ENCODE measurements at places on chromosomes 1 and 21.

- DNase-seq: no peak
Observed at GRCh38 chr21:14846621-14847020, 218.2 kb downstream of the NRIP1 start.

DNA sequence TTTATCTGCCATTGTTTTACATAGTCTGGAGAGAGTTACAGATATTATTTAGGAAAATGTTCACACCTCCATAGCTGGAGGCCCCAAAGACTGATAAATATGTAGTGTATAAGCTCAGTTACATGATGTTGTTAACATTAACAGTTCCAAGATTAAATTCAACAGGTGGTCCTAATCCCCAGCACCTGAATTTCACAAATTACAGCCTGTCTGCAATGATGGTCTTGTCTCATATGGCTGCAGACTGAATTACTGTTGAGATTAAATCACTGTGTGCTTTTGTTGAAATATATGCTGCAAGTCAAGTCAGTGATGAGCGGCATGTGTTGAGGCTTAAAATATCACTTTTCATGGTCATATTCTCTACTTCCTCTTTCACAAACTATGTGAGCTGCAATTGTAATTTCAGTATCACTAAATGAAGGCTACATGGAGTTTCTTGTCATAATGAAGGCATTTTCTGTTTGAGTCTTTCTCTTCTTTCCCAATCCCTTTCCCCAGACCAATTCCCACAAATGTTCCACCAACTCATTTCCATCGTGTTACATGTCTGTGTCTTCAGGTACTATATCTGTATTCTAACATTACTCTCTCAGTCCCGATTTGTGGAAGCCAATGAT is 4.2 kb downstream of the ST6GALNAC5 start:
- no peak for DNase-seq

- no peak for DNase-seq
Observed at GRCh38 chr1:247212012-247212411, 40.2 kb upstream of the ZNF124 start.

- no peak for DNase-seq
Observed at GRCh38 chr1:92837062-92837461, 5.2 kb downstream of the RPL5 start.

GRCh38 chr1:31397360-31398095 is 15.5 kb upstream of the SERINC2 start:
- no peak for DNase-seq

DNA sequence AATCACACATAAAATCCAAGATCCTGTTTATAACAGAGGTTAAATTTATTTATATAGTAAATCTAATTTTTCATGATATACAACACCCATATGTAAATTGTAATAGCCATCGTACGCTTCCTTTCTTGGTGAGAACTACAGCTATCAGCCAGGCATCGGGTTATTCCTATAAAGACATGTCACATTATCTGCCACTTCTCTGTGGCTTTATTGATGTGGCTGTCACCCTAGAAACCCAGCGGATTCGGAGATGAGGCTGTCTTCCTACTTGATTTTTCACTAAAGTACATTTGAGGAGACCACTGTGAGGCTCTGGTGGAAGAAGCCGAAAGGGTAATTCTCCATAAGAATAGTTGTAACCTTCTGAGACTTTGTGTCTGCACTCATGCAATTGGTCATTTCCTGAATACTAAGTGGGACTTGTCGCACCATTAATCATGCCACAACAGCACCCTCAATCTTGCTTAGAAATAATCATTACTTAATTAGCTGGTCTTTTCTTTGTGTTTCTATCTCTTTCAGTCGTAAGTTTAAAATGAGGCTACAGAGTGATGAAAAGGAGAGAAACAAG is 106.0 kb downstream of the NTNG1 start:
- DNase-seq: no peak

DNA sequence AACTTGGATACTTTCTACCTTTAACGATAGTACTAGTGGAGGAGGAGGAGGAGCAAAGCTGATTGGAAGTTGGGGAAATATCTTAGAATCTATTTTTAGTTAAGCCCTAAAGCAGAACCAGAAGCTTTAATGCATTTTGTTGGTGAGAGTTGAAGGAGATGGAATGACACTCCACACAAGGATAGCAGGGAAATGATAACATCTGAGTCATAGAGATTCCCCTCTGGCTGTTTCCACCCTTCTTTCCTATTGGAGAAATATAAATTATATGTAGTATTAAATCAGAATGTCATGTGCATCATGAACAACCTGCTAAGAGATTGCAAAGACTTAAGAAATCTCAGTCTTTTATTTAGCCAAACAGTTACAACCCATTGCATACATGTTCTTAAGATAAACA is 1357.7 kb downstream of the NCAM2 start:
- DNase-seq: no peak

DNA sequence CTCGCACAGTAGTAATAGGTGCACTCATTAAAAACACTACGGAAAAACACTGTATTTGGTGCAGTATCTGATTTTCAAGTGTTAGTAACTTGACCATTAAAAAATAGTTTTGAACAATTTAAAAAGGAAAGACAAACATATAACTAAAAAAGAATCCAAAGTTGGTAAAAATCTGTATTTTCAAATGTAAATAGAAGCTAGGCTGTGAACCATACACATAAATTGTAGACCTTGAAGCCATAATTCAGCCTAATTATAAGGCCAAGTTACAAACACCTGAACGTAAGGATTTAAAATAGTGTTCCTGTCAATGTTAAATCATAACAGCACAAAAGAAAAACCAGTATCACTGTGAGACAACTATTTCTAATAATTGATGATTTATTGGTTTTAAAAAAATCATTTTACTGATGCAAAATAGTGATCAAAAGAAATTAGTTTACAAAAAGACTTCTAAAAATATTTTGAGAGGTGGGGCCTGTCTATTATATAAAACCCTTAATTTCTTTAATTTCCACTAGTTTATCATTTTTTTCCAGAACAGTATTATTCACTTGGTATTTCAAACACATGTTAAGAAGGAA is 4.5 kb downstream of the IRF2BP2 start:
- no peak for DNase-seq

- DNase-seq: no peak
Observed at GRCh38 chr1:71087060-71087459, 6.2 kb upstream of the ZRANB2 start.

GRCh38 chr1:235402457-235403200 is 35.4 kb downstream of the TBCE start:
- no peak for DNase-seq

DNA sequence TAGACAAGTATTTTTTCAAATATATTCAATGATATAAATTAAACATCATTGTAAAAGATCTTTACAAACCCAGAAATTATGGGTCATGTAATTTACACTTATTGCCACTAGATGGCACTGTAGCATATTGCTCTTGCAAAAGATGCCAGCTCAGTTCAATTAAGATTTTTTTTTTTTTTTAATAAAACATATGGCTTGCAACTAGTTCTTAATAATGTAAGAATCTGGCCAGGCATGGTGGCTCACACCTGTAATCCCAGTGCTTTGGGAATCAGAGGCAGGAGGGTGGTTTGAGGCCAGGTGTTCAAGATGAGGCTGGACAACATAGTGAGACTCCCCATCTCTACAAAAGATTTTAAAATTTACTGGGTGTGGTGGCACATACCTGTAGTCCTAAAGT is 49.4 kb upstream of the DESI2 start:
- DNase-seq: peak; percentile 52

- no peak for DNase-seq
Observed at GRCh38 chr1:5622412-5622811, 369.8 kb downstream of the NPHP4 start.

- no peak for DNase-seq
Observed at GRCh38 chr1:10149231-10149630, 61.1 kb upstream of the KIF1B start.

DNA sequence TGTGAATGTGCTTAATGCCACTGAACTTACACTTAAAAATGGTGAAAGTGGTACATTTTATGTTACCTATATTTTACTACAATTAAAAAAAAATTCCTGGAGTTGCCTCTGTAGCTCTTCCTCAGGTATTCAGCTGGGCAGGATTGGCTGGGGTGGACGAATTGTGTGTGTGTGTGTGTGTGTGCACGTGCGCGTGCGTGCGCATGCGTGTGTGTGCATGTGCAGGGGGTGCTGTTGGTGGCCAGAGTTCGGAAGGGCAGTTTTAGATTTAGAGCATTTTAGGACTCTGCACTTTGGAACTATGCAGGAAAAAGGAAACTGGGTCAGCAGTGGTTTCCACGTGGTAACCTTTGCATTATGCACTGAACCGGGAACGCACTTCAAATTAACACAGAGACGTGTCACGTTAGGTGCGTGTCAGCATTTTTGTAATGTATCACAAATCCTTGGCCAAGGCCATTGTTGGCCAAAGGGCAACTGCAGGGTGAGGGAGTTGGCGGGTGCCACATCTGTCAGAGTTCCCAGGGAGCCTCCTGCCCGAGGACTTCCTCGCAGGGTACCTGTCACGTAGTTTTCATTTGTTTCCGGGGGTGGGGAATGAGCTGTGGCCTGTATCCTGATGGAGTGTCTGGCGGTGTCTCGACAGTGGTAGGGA is 312.8 kb downstream of the CAMTA1 start:
- DNase-seq: no peak

GRCh38 chr1:9688599-9688998 is 37.1 kb downstream of the PIK3CD start:
- DNase-seq: no peak

GRCh38 chr1:25089772-25090171 is 142.5 kb downstream of the SYF2 start:
- no peak for DNase-seq

- DNase-seq: no peak
Observed at GRCh38 chr1:19467199-19468187, 17.8 kb downstream of the CAPZB start.

DNA sequence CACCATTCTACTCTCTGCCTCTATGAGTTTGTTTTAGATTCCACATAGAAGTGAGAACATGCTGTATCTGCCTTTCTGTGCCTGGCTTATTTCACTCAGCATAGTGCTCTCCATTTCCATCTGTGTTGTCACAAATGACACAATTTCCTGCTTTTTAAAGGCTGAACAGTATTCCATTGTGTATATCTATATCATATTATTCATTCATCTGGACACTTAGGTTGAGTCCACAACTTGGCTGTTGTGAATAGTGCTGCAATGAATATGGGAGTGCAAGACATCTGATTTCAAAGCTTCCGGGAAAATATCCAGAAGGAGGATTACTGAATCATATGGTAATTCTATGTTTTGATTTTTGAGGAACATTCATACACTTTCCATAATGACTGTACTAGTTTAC is 20.1 kb upstream of the DONSON start:
- DNase-seq: no peak

GRCh38 chr1:150012611-150013010 is 2.1 kb upstream of the OTUD7B start:
- DNase-seq: no peak

DNA sequence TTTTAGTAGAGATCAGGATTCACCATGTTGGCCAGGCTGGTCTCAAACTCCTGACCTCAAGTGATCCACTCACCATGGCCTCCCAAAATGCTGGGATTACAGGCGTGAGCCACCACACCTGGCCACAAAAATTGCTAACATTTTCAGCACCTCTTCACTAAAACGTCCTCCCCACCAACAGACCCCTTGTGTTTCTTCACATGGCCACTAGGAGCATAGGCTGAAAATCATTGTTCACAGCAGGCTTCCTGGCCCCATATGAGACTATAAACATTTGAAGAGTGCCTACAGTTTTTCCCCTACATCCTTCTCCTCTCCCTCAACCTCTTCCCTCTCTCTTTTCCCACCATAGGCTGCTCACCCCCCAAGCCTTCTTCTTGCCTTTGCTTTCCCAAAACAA is 28.0 kb upstream of the SFPQ start:
- peak; percentile 39 for DNase-seq

DNA sequence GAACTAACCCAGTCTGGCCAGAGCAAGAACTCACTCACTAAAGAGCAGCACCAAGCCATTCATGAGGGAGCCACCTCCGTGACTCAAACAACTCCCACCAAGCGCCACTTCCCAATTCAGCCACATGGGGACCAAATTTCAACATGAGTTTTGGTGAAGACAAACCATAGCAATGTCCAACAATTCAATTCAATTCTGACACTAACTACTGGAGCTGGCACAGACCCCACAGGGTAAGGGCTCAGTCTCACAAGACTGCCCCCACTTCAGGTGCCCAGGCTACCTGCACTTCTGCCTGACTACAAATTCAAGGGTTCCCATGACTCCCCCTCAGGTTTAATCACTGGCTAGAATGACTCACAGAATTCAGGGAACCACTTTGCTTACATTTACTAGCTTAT is 48.8 kb upstream of the RAP1A start:
- DNase-seq: peak; percentile 32

DNA sequence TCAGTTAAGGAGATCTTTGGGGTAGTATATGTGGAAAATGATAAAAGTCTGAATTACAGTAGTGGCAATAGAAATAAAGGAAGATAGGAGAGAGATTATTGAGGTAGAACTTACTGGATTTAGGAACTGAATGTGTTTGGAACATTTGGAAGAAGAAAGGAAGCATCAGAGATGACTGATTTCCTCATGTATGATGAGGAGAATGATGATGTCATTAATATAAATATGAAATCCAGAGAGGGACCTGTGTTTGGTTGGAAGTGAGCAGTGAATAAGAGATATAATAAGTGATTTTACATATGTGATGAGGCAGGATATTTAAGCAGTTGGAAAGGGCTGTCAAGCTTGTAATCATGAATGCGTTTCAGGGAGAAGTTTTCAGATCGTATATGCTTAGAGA is 86.3 kb downstream of the SYT14 start:
- DNase-seq: no peak

- DNase-seq: no peak
Observed at GRCh38 chr1:167860231-167860923, 53.6 kb downstream of the ADCY10 start.

DNA sequence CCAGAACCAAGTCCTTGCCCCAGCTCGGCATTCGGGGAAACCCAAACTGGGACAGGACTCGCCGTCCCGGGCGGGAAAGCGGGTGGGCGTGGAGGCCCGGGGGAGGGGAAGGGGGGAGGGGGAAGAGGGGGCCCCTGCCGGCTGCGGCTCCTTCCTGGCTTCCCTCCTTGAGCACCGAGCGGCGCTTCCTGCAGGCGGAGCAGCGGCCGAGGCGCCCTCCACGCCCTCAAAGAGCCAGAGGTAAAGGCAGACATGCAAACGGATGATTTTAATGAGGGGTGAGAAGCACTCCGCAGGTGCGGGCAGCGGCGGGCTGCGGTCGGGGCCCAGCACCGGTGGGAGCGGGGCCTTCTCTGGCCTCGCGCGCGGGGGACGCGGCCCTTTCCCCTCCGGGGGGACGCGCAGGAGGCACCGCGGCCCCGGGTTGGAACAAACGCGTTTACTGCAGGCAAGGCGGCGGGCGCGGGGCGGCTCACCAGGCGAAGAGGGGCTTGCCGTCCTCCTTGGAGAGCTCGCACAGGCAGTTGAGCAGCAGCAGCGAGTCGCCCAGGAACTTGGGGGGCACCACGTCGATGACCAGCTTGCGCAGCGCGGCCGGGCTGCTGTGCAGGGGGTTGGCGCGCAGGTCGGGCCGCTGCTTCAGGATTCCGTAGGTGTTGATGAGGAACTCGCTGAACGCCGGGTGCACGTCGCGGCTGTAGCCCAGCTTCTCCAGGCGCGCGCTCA is 5.7 kb upstream of the FTCD start:
- no peak for DNase-seq
